ENCODE measurements at places on chromosomes 3 and 15. TPM values are rescaled to one million over a fixed set of nuclear protein-coding genes. Genes with fewer than 3 reads are reported as not detected.

- no peak for DNase-seq
Measured at GRCh38 chr15:93082861-93083260, 6.2 kb downstream of the RGMA start.

DNA sequence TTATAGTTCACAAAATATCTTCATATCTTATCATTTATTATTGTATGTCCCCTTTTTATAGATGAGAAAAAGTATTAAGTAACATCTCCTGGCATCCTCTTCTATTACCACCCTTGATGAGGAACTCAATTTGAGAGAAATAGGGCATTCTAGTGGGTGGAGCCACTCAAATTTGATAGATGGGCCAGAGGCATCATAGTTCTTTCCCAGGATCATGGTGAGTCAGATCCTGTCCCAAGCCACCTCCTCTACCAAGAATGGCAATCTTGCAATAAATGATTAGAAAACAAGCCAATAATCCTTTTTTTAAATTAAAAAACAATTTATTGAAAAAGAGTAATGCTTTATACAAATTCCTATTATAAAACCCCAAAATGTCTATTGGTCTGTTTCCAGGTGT, 16.8 kb downstream of the CLDN1 start:
- DNase-seq, result no peak

DNA sequence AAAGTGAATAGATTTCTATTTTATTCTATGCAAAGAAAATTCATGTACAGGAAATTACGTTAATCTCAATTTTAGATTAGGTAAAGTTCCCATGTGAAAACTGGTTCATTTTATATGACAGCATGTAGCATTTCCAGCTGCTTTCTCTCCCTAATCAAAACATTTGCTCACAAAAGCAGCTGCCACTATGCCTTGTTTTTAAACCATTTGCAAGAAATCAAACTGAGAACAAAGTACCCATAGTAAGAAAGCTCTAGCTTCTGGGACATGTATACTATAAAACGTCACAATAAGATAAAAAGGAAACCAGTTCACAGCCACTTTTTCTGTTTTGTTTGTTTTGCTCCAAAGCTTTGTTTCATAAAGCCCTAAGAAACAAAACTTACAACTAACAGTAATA, 5.0 kb upstream of the CRYBG3 start:
- DNase-seq, result no peak

DNA sequence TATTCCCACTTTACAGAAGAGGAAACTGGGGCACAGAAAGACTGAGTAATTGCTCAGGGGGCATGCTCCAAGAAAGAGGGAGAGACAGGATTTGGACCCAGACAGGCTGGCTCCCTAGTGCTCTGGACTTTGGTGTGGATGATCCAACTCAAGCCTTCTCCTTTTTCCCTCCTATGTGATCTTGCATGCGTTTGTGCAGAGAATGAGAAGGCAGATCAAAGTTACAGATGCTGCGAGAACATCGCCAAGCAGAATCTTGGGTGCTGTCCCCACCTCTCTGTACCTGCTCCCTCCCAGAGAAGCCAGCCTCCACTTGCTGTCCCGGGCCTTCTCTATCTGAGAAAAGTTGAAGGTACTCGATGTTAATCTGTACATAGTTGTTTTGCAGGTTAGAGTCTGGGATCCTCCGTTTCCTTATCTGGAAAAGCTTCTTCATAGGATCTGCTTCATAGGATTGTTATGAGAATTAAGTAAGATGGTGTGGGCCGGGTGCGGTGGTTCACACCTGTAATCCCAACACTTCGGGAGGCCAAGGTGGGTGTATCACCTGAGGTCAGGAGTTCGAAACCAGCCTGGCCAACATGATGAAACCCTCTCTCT, 10.2 kb downstream of the GNB5 start:
- DNase-seq, result no peak

GRCh38 chr3:190716961-190717360, 145.5 kb downstream of the GMNC start:
- no peak for DNase-seq

- no peak for DNase-seq
Measured at GRCh38 chr3:61996366-61996765, 377.0 kb downstream of the FEZF2 start.

- no peak for DNase-seq
Measured at GRCh38 chr3:10334459-10334858, 13.5 kb upstream of the SEC13 start.

DNA sequence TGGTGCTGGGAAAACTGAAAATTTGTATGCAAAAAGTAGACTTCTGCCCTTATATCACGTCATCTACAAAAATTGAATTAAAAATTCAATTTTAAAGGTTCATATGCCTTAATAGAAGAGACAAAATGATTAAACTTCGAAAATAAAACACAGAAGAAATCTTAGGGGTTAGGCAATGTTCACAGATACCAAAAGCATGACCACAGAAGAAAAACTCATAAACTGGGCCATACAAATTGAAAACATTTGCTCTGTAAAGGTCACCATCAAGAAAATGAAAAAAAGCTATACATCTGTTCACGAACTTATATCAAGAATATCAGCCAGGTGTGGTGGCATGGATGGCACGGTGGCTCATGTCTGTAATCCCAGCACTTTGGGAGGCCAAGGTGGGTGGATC, 245.1 kb downstream of the PCCB start:
- no peak for DNase-seq

Gene COL7A1
- total RNA-seq, result 3.1 TPM

Gene SLC38A3
- total RNA-seq, result 0.98 TPM

Gene P2RY13
- total RNA-seq, result 1.3 TPM

Gene FRMD5
- total RNA-seq, result 4.4 TPM

Gene CACNA1D
- 29.5 TPM for total RNA-seq

Measured in tibial nerve (tissue), 4 donors.